ENCODE measurements at places on chromosomes 4 and X.

DNA sequence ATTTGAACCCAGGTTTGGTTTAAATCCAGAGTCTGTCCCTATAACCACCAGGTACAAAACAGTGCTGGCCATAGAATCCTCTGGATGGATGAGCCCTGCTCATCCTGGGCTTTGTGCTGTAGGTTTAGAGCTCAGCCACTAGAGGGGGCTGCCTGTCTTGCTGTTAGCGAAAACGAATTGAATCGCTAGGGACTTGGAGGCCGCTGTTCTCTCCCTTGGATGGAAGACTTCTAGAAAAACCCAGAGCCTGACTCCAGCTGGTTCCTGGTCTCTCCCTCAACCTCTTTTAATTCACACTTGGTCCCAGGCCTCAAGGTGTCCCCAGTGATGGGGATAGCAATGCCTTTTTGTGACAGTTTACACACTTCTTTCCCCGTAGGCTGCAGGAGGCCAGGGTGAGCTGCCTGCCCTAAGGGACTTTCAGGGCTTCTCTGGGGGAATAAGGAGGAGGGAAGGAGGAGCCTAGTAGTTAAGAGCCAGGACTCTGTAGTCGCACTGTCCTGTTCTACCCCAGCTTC is 8.7 kb downstream of the RIPPLY1 start:
- DNase-seq, result no peak

GRCh38 chr4:110196871-110197528 is 1.4 kb downstream of the ELOVL6 start:
- DNase-seq, result no peak

GRCh38 chrX:47561659-47562151 is 700 bp downstream of the ARAF start:
- DNase-seq, result no peak

DNA sequence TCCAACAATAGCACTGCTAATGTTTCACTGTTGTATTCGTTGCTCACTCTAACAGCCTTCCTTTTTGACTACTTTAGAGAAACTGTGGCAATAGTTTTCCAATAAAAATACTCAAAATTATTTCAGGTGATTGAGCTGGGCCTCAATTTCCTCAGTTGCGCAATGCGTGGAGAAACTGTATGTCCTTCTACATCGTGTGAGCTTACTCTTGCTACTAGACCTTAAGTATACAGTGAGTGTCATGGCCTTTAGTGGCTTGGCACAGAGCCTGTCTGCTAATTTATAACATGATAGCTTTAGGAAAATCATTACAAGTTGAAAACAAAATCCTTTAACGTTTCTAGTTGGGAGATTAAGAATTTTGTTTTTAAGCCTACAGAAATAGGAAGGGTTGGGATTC is 114.5 kb downstream of the COL4A6 start:
- DNase-seq, result no peak

DNA sequence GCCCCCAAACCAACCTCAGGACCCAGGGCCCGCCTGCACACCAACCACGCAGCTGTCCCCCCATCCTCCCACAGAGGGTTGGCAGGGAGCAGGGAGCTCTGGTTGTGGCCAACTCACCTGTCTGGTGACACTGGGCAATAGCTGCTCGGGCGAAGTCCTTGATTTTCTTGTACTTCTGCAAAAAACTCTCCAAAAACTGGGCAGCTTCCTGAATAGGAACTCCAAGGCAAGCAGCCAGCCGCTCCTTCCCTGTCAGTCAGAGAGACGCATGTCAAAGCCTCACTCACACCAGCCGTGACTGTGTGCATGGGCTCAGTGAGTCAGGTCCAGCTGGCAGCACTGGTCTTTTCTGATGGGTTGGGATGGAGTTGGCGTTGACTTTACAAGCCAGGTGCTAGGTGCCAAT is 26.4 kb downstream of the NAT8L start:
- DNase-seq, result no peak
